Hypothalamus (tissue), 51 donors: ENCODE measurements at places on chromosomes 16 and 17.

DNA sequence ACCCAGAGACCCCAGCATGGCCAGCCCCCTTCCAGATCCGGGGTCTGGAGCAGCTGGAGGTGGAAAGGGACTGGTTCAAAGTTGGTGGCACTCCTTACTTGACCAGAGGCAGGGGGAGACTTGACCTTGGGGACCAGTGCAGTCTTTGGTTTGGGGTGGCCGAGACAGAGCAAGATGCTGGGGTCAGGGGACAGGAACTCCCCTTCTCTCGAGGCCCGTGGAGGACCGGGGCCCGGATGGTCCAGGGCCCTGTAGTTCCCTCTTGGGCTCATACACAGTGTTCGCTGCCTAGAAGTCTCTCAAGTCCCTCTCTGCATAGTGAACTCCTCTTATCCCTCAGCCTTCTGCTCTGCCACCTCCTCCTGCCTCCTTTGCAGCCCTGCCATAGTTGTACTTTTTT lies 601 bp upstream of the PRSS33 start:
- DNase-seq, result no peak

DNA sequence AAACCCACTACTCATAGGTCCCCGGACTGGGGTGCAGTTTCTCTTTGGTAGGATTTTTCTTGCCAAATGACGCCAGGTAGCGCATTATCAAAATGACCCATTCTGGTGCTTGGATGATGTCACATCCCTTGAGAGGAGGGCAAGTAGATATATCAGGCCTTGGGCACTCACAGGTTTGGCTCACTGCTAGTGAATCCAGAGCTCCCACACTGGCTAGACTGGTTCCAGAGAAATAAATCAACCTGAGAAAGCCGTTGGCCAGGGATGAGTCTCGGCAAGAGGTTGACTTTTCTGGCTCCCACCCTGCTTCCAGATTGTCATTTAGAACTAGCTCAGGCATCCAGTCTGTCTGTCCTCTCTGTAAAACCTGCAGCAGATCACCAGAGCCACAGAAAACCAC lies 188.4 kb upstream of the MAF start:
- no peak for DNase-seq

GRCh38 chr17:48717367-48718226 lies 4.7 kb downstream of the PRAC1 start:
- no peak for DNase-seq

- no peak for DNase-seq
These were observed 54.7 kb downstream of the SKAP1 start for GRCh38 chr17:48375356-48375755.

DNA sequence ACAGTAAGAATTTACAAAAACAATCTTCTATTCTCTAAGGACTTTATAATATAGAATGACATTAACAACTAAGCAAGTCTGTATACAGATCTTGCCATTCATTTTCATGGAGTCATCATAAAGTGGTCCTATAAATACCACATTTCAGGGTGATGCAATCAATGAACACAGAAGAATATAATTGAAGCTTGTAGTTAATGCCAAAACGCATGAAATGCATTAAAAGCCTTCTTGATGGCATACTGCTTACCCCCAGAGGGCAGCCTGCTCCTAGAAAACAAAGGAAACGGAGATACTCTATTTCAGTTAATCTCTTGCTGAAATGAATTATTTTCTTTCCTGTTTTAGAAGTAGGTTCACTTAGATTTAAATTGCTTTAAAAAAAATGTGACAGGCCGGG lies 45.2 kb upstream of the STAC2 start:
- DNase-seq, result no peak

GRCh38 chr16:64470916-64471315 lies 650.9 kb downstream of the CDH11 start:
- DNase-seq, result no peak

GRCh38 chr17:32912218-32912897 lies 15.6 kb upstream of the TMEM98 start:
- no peak for DNase-seq

GRCh38 chr16:8908810-8909468 lies 26.8 kb downstream of the LITAFD start:
- DNase-seq, result no peak

DNA sequence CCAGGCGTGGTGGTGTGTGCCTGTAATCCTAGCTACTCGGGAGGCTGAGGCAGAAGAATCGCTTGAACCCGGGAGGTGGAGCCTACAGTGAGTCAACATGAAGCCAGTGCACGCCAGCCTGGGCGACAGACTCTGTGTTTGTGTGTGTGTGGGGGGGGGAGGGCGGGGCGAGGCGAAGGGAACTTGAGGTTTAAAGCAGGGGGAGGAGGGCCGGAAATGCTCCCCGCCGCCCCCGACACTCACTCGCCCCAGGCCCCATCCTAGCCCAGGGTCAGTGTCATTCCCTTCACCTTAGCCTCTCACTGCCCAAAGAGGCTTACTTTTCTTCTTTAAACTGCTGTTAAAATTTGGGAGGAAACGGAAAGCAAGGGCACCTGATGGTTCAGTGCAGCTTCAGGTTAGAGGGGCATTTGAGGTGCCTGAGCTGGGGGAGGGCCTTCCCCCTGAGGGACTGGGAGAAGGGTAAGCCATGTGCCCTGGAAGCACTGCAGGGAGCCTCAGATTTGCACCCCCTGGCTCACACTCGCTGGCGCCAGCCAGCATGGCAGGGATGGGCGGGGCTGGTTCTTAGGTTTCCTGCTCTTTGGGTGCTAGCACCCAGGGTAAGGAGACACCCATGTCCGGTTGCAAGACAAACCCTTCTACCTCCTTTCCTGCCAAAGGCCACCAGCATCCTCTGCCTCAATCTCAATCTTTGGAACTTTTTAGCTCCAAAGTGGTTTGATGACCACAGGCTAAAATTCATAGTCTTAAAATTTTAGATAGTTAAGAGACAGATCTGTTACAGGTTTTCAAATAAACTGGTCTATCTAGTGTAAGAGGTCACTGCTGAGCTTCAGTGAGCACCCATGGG lies 2.2 kb upstream of the LIMD2 start:
- no peak for DNase-seq

DNA sequence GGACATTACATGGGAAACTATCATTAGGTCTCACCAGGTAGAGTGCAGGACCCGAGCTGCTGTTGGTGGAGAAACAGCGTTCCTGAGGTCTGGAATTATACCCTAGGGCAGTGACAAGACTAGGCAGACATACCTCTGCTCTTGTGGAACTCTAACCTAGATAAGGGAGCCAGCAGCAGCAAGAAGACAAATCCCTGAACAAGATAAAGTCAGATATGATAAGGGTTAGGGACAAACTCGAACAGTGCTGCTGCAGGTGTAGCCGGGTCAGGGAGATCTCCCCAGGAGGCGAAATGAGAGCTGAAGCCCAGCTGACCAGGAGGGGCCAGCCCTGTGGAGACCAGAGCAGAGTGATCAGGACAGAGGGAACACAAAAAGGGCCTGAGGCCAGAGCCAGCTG lies 34.7 kb downstream of the ARSG start:
- no peak for DNase-seq

DNA sequence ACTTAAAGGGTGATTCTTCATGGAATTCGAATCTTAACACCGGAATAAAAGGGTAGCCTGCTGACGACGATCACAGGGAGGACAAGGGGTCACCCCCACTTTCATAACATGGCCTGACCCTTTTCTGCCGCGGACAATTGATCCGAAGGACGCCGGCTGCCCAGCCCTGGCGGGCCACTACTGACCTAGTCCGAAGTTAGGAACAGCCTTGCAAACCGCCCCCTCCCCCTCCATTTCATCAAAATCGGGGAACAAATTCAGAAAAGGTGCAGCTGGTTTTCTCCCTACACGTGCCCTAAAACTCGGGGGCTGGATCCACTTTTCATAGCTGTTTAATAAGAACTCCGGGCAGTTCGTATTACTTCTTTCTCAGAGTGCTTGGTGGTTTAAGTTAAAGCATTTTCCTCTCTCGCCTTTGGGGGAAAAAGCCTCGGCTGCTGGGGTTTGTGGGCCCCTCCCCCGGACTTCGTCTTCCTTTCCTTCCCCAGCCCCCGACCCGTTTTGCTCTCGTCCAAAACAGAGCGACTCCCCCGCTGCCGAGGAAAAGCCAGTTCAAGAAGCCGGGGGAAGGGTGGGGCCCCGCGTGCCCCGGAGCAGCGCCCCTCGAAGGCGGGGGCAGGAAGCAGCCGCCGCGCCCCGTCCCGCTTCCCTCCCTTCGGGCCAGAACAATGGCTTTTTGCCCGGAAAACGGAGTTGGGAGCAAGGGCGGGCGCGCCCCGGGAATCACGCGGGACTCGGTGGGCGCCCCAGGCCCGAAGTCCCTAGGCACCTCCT lies 641 bp upstream of the CBX2 start:
- DNase-seq, result no peak

DNA sequence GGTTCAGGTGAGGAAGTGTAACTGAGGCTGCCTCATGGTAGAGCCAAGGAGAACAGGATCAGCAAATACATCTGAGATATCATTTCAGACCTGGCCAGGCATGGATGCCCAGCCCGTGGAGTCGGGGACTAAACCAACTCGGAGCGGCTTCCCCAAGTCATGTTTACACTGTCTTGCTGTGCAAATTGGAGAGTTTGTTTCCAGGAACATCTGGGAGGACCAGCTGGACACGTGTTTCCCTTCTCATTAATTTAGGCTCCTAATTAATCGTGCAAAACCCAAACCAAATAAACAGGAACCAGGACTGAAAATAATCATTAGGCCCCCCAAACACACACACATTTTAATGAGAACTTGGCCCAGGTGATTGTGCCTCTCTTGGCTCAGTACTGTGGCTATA lies 70.9 kb upstream of the SALL1 start:
- no peak for DNase-seq

DNA sequence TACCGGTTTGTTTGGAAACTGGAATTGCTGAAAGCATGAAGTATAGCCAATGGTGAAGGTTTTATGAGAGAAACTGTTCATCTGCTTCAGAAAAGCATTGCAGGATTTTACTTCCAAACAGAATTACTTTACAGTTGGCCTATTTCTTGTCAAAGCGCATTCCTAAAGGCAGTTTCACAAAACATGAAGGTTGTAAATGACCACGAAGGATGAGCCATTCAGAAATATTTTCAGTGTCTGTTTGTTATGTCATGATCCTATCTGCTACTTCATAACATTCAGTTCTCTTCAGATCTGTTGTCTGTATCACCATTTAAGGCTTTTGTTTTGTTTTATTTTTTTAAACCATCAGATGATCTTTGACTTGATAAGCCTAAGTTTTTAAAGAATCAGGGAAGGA lies 45.7 kb downstream of the AATF start:
- DNase-seq, result no peak

- DNase-seq, result peak; percentile 32
These were observed 2.3 kb downstream of the RPUSD1 start for GRCh38 chr16:785563-786535.

DNA sequence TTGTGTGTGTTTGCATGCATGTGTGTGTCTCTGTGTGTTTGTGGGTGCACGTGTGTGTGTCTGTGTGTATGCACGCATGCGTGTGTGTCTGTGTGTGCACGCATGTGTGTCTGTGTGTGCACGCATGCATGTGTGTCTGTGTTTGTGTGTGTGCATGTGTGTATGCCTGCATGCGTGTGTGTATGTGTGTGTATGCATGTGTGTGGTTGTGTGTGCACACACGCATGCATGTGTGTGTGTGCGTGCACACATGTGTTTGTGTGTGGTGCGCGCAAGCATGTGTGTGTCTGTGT lies 239.9 kb upstream of the TNRC6C start:
- DNase-seq, result no peak

DNA sequence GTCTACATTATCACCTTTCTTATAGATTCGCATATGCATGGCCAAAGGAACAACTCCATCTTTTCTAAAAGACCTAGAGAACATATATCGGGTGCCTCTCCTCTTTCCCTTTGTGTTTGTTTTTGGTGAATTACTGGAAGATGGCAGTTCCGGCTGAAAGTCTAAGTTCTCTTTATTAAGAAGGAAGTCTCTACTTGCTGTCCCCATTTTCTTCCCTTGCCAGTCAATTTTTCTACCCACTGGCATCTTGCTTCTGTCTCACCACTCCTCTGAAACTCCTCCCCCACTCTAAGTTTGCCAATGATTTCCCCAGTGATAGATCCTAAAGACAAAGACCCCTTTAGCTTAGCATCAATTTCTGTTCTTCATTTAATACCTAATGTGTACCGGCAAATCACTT lies 93.9 kb upstream of the CORO6 start:
- no peak for DNase-seq

DNA sequence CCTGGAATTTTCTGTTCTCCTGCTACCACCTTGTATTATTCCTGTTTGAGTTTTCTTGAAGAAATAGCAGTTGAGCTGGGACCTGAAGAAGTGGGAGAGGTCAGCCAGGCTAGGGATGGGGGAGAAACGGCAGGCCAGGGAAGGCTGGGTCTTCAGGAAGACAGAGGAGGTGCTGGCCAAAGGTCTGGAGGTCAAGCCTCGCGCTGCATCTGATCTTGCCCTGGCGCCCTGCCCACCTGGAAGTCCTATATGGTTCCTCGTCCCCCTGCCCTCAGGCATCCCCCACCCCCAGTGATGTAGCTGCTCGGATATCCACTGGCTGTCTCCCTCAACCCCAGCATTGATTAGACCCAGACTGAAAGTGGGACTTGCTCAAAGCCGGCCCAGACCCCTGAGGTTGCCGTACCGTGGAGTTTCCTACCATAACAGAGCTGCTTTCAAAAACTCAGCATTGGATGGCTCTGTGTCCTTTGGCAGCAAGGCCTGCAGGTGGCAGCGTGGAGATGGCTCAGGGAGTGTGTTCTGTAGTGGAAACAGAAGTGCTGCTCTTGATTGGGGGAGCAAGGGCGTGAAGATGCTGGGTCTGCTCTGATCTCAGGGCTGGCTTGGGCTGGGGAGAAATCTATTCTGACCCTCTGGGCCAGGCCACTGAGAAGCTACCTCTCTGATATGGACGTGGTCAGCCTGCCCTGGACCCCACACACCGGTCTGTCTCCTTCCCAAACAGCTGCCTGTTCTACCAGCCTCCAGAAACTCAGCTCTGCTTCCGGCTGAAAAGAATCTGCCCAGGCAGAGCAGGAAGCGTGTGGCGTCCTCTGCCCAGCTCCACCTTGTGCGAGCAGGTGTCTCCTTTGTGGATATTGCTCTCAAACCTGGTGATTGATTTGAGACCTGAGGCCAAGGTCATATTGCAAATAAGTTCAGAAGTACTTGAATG lies 107.0 kb upstream of the CACNG5 start:
- DNase-seq, result peak; percentile 56

GRCh38 chr16:67016681-67017420 lies 12.1 kb upstream of the CBFB start:
- DNase-seq, result no peak

GRCh38 chr17:79420318-79421243 lies 190.3 kb downstream of the RBFOX3 start:
- DNase-seq, result no peak

- DNase-seq, result no peak
These were observed 12.9 kb downstream of the SCNN1G start for GRCh38 chr16:23195366-23195978.

GRCh38 chr17:79325709-79326430 lies 251.2 kb downstream of the ENGASE start:
- DNase-seq, result no peak

GRCh38 chr16:71867939-71868338 lies 16.0 kb downstream of the ZNF821 start:
- DNase-seq, result no peak

GRCh38 chr17:16873174-16874035 lies 98.5 kb downstream of the TNFRSF13B start:
- DNase-seq, result peak; percentile 13

- no peak for DNase-seq
These were observed 37.4 kb downstream of the CLEC16A start for GRCh38 chr16:10981697-10982216.
